Chondrocyte (in vitro differentiated cells): ENCODE measurements at places on chromosomes 11 and 22. TPM values are rescaled to one million over a fixed set of nuclear protein-coding genes. Genes with fewer than 3 reads are reported as not detected.

DNA sequence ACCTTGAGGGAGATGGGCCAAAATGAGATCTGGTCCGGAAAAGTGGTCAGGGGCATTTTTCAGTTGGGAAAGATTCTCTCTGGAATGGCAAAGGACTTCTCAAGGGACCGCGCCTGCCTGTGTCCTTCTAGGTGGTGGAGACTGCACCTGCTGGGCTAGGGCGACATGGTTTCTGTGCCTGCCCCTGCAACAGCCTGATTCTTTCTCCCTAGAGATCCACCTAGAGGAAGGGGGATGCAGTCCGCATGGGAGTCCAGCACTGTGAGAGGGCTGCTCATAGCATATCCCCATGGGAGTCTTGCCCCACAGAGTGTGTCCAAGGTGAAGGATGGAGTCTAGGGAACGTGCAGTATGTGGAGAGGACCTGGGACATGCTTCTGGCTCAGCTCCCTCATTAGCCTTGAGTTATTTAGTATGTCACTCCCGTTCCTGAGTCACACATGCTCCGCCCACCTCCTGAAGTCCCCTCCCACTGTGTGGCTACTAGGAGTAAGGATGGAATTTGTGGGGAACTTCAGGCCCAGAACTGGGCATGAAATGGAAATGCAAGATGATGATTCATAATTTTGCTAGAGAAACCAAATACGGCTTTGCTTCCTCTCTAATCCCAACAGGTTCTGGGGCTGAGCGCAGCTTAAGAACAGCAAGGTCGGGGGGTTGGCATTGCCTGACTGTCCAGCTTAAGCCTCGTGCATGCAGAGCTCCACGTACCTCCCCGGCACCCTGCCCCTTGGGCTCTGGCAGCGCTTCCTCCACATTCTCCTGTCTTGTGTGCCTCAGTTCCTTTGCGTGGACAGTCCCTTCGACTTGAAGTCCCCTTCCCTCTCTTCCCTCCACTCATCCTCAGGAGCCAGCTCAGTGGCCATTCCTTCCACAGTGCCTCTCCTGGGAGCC lies 35.0 kb downstream of the GRIK4 start:
- DNase-seq: peak; percentile 72

GRCh38 chr11:11244470-11245080 lies 108.5 kb downstream of the CSNK2A3 start:
- DNase-seq: no peak

The BTBD18 gene
- total RNA-seq: not detected in 3 replicates

DNA sequence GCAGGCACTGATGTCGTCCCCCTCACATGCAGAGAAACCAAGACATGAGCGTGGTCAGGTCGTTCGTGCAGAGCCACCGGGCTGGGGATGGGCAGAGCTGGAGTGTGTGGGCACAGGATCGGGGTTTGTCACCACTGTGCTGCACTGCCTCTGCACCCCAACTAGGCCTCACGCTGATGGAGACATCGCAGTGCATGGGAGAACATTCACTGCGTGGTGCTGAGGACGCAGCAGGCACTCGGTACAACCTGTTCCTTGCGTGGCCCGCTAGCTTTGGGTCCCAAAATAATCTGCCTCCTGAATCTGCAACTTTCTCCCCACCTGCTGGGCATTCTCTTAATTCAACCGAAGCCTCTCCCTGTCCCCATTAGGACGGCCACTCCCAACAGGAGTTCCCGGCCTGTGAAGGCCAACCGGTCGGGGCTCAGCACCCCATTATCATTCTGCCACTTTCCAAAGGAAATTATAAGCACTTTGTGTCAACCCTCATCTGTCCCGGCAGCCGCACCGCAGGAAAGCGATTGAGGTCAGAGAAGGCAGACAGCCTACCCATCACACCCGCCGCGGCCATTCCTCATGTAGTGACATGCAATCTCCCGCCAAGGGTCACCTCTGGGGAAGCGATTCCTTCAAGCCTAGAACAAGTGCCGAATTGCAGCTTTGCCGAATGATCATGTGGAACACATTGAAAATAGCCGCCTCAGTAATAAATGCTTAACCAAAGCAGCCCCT lies 490.4 kb downstream of the MN1 start:
- DNase-seq: no peak

DNA sequence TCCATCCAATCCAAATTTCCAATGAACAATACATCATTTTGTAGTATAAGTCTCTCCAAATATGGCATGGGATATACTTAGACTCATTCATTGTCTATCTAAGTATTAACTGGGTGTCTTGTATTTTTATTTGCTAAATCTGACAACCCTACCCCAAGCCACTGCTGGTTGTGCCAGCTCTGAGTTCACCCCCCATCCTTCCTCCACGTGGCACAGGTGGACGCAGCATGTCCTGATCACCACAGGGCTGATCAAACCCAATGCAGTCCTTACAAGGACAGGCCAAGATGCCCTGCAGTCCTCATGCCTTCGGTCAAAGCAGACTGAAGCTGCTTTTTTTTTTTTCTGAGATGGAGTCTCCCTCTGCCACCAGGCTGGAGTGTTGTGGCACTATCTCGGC lies 62.8 kb downstream of the SYN3 start:
- DNase-seq: no peak

The KMT5B gene
- 40.8 to 44.4 TPM (median 41.2 TPM) in 3 replicates for total RNA-seq

- no peak for DNase-seq
These were observed 92.8 kb downstream of the ARFGAP2 start for GRCh38 chr11:47083913-47084312.

GRCh38 chr11:119108146-119108856 lies 1.2 kb downstream of the C2CD2L start:
- DNase-seq: peak; percentile 50

DNA sequence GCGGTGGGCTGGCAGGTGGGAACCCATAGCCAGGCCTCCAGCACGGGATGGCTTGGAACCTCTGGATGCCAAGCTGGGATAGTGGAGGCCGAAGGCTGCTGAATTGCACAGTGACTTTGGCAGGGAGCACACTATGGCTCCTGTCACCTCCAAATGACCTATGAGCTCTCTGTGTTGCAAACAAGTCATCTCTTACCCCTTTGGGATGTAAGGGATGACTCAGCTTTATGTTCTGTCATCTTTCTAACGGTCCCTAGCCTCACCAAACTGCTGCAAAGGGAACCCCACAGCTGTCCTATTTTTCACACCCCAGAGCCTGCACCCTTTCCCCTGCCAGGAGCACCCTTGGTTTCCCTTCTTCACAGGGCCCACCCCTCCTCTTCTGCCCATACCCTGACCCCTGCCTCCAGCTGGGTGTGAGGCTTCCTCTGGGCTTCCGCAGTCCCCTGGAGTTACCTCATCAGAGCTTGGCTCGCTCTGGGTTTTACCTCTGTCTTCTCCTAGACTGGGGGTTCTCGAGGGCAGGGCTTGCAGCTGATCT lies 2.7 kb upstream of the SCUBE1 start:
- no peak for DNase-seq

DNA sequence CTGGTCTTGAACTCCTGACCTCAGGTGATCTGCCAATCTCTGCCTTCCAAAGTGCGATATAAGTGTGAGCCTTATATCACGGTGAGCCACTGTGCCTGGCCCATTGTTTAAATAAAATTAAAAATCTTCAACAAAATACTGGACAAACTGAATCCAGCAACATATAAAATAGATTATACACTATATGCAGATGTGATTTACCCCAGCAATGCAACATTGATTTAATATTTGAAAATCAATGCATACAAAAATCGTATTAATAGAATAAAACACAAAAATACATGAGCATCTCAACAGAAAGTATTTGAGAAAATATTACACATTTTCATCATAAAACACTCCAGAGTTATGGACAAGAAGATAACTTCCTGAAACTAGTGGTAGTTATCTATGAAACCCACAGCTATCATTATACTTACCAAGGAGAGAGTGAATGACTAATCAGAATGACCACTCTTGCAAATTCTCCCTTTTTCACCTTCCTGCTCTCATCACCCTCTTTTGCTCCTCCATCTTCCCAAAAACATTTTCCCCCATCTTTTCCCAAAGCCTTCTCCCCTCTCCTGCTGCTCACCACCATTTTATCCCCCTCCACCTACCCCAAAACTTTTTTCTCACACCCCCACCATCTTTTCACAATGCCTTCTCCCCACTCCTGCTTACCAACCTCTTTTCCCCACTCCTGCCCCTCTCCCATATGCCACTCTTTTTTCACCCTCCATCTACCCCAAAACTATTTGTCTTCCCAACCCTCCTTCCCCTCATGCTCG lies 122.1 kb upstream of the VPREB1 start:
- no peak for DNase-seq

DNA sequence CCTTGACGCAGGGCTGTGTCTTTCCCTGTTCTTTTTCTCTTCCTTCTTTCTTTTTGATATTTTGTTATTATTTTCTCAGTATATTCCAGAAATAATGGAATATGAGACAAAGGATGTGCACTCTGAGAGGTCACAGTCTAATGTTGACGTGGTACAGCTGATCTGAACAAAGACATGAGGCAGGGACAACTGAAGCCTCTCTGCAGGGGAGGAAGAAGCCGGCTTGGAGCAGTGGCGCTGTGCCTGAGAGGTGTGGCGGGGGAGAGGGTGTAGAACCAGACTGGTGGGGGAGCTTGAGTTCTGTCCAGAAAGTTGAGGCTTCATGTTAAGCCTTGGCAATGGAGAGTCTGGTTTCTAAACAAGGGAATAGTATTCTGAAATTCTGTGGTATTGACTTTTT lies 34.7 kb downstream of the ADAMTS15 start:
- DNase-seq: no peak

GRCh38 chr22:23077627-23078461 lies 7.5 kb downstream of the GNAZ start:
- DNase-seq: no peak

The FGF4 gene
- not detected in 3 replicates for total RNA-seq

DNA sequence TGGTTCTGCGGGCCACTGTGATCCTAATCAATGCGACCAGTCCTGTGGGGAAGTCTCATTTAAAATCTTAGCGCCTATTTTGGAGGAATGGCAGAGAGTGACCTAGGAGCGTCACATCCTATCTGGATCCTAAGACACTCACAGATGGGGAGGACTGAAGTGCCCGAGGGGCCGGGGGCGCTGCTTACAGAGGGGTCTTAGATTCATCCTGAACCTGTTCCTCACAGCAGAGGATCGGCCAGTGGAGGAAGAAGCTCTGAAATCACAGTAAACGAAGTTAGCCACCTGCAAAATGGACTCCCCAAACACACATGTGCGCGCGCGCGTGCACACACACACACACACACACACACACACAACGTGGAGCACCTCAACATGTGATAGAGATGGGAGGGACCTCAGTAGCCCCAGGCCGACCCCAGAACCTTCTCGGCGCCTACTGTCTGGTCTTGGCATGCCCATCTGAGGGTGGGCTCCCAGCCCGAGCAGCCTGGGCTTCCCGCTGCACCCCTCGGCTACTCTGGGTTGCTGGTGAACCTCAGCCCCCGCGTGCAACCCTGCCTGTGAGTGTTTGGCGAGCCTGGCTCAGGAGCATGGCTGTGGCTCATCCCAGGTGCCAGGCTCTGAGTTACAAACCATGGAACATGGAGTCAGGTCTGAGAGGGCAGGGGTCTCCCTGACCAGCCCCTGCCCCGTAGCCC lies 613.3 kb downstream of the TBC1D22A start:
- peak; percentile 79 for DNase-seq

GRCh38 chr11:99522467-99523173 lies 501.9 kb downstream of the CNTN5 start:
- no peak for DNase-seq

DNA sequence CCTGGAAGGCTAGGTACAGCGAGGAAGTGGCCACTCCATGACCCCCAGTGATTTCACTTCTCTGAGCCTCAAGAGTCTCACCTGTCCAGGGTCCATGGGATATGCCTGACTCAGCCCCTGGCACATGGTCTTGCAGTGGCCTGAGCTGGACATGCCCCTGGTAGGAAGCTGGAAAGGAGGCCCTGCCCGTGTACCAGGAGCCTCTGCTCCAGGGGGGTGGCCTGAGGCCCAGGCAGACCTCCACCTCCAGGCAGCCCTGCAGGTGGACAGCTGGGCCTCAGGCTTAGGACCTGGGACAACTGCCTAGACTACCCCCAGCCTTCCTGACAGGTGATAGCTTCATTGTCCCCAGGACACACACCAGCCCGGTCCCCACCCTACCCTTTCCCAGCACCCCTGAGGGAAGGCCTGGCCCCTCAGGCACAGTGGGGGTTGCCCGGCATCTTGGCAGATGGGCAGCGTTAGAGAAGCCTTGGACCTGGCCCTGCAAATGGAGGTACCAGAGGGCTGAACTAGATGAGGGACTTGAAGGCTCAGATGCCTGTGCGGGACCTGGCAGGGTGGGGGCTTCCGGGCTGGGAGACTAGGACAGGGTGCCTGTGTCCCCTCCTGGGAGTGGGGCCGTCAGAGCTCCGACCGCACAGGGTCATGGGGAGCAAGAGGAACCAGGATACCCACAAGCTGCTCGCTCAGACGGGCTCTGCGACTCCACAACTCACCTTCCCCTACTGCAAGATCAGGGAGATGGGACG lies 53.6 kb downstream of the CDKN1C start:
- no peak for DNase-seq

The RAB36 gene
- total RNA-seq: 2.9 to 4.7 TPM (median 3.5 TPM) in 3 replicates

The OR4S2 gene
- not detected in 3 replicates for total RNA-seq

GRCh38 chr11:99686838-99687237 lies 666.1 kb downstream of the CNTN5 start:
- no peak for DNase-seq

The DRICH1 gene
- not detected in 3 replicates for total RNA-seq

The MPST gene
- 51.0 to 71.4 TPM (median 68.9 TPM) in 3 replicates for total RNA-seq

DNA sequence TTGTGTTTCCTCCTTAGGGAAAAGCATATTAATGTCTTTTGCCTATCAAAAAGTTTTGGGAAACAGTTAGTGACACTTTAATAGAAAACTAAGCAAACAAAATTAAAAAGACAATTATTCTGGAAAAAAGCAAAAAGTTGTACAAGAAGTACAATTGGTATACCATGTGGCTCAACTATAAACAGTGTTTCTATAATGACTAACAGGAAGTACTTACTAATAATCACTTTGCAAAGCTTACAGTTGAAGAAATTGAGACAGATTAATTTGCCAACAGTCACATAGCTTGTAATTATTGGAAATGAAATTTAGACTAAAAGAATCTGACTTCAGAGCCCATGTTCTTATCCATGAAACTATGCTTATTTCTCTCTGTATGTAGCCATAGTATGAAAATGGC lies 24.7 kb downstream of the PPME1 start:
- DNase-seq: no peak

The ARHGAP8 gene
- total RNA-seq: 0.25 to 0.58 TPM (median 0.51 TPM) in 3 replicates

- DNase-seq: peak; percentile 94
These were observed at the start of gene USP47 for GRCh38 chr11:11841723-11842420. Gene USP47 (plus strand): TSS chr11:11841972. CDS start chr11:11842186, 214 bp downstream.

GRCh38 chr11:23569134-23569533 lies 708.9 kb upstream of the CCDC179 start:
- DNase-seq: no peak

GRCh38 chr11:83319346-83319745 lies 33.2 kb upstream of the CCDC90B start:
- no peak for DNase-seq

The OR52H1 gene
- total RNA-seq: 0.39 TPM in 1 of 3 replicates, not detected in the others
